Ureter (tissue), 1 donor: ENCODE measurements at places on chromosomes 12 and 14.
A peak's percentile ranks its signal among the peaks of the same experiment; 100 is the strongest.

DNA sequence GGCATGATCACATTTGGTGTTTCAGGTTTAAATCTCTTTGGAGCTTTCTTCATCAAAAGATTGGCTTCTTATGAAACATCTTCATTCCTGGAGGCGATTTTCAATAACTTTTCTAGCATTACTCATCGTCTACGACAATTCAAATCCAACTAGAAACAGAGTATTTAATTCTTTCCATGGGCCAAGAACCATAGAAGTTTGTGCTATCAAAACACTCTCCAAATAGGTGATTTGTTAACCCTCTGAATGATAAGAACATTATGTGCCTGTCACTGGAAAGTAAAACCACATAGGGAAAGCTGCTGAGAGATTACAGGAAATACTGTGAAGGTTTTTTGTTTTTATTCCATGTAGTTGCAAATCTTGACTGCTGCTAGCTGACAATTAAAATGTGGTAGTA is 6.9 kb upstream of the DCN start:
- DNase-seq, result no peak

DNA sequence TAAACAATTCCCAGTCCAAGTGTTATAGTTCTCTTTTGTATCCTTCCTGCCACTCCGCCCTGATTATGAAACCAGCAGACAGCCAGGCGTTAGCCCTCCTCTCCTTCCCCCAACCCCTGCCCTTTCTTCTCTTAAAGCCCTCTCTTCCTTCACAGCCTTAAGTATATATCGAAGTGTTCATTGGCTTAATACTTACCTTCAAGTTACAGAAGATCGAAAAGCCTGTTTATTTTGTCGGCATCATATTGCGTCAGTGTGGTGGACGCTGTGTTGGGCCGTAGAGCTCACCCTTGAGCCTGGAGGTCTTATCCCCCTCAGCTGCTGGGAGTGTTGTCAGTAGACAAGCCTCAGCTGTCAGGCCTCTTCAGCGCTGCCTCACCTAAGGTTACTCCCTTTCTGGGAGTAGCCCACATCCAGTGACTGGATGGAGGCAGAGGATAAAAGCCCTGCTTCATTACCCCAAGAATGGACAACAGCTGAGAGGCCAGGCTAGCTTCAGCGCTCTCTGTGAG is 36.2 kb downstream of the CMAS start:
- DNase-seq, result no peak

GRCh38 chr12:114679942-114680341 is 4.0 kb downstream of the TBX3 start:
- DNase-seq, result no peak

DNA sequence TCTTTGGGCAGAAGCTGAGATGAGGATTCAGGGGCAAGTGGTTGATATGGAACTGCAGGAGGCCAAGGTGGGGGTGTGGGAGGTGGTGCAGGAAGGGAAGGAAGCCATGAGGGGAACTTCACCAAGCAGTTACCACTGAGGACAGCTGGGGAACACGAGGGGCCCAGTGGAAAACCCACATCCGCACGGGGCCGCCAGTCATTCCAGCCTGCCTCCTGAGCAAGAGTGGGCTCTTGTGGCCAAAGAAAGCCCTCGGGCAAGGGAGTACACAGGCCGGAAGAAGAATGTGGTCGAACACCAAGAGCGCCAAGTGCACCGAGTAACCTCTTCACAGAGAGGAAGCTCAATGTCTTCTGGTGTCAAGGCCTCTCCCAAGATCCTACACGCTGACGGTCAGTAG is 252.2 kb upstream of the FOXN3 start:
- DNase-seq, result no peak

DNA sequence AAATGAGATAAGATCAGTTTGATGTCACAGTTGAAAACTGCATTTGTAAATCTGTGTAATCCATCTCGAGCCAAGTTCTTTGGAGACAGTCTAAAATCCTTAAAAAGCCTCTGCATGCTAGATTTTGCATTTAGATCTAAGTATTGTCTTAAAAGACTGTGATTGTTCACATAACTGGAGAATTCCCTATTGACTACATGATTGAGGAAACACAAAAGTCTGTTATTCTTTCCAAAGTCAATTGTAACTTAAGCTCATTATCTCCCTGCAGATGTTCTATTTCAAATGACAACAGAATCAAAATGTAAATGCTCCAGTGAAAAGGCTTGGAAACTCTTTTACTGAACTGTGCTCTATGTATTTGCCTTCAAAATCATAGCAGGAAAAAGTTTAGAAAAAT is 77.8 kb downstream of the MYF5 start:
- DNase-seq, result no peak

DNA sequence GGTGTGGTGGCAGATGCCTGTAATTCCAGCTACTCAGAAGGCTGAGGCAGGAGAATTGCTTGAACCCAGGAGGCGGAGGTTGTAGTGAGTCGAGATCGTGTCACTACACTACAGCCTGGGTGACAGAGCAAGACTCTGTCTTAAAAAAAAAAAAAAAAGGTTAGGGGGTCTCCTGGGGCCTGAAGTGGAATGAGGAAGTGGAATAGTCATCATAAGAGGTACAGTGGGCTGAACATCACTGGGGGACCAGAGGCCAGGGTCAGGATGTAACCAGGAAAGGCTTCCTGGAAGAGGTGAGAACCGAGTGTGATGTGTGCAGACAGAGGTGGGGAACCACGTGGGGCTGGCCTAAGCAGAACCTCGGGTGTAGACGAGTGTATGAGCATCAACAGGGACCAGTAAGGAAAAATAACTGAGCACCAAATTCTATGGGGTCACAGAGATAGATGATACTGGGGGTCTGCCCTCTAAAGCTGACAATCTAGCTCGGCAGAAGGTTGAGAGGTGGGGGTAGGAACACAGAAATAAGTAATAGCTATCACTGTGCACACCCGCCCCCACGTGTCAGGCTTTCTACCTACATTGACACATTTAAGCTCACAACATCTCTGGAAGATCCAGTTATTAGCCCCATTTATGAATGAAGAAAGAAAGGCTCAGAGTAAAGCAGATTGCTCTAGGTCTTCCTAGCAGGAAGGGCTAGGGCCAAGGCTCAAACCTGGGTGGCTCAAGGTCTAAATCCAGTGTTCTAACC is 5.0 kb upstream of the COX6A1 start:
- no peak for DNase-seq

- DNase-seq, result peak; percentile 64
These were observed 37.0 kb upstream of the NT5DC3 start for GRCh38 chr12:103877934-103878510.

- DNase-seq, result no peak
These were observed 7.4 kb downstream of the PRKCH start for GRCh38 chr14:61328626-61329262.

GRCh38 chr12:55673638-55674037 is 34.1 kb downstream of the ITGA7 start:
- no peak for DNase-seq

DNA sequence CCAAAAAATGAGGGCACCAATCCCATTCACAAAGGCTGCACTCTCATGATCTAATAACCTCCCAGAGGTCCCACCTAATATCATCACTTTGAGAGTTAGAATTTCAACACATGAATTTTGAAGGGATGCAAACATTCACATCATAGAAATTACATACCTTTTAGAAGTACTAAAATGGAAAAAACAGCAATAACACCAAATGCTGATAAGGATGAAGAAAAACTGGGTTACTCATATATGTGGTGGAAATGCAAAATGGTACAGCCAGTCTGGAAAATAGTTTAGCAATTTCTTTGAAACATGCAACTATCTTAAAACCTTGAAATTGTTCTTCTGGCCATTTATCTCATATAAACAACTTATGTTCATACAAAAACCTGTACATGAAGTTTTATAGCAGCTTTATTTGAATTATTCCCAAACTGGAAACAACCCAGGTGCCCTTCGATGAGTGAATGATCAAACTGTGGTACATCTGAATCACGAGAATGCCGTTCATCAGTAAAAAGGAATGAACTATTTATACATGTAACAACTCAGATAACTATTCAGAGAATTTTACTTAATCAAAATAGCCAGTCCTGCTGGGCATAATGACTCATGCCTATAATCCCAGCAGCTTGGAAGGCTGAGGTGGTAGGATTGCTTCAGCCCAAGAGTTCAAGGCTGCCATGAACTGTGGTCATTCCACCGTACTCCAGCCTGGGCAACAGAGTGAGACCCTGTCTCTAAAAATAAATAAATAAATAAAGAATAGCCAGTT is 109.4 kb upstream of the SSTR1 start:
- no peak for DNase-seq

DNA sequence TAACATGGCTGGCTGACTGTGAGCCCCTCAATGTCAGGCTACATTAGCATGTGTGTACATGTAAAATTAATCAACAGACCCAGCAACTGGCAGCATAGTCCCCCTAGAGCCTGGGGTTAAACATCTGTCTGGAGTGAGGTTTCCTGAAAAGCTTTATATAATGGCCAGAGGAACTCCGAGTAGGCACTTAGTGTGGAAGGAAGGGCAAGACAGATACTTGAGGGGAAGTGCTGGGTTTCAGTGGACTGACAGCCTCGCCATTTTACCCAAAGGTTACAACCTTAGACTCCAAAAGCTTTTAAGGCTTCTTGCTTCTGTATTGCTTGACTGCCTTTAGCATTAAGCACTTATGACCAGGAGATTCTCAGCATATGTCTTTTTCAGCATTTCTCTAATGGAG is 430.8 kb downstream of the FLRT2 start:
- no peak for DNase-seq

- DNase-seq, result no peak
These were observed 47.6 kb downstream of the TRAF3 start for GRCh38 chr14:102824832-102825231.

- peak; percentile 64 for DNase-seq
These were observed 841 bp downstream of the CALM1 start for GRCh38 chr14:90397425-90398314.

DNA sequence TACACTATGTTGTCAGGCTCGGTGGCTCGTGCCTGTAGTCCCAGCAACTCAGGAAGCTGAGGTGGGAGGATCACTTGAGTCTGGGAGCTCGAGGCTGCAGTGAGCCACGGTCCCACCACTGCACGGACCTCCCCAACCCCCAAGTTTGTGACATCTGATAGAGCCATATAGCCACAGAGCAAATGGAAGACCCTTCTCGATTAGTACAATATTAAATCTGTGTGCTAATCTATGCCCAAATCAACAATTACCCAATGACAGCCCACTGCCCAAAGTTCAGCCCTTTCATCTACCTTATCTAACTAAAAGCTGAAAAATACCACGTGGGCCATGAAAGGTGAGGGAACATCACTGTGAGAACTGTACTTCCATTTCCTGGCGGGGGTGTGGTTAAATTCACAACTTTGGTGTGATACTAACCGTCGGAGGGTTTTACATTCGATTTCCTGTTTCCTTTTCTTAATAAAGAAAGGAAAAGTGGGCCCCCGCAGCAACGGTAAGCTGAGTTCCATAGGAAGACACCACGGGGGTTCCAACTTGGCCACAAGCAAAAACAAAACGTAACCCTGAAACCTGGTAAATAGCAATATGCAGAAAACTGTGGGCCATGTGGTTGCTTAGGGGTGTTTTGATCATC is 31.2 kb upstream of the FOS start:
- DNase-seq, result no peak

- DNase-seq, result no peak
These were observed 3.1 kb downstream of the RDH16 start for GRCh38 chr12:56954057-56954957.

DNA sequence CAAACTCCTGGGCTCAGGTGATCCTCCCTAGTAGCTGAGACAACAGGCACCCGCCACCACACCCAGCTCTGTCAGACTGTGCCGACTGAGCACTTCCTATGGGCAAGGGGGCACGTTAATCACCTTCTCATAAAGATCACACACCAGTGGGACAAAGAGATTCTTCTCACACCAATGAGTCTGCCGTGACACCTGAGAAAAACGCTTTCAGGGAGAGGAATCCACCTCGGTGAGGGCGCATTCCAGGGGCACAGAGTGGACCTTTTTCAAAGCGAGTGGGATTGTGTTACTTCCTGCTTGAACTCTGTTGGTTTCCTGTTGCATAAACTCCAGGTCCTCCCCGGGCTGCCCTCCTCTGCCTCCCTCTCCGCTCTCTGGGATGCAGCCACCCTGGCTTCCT is 17.5 kb upstream of the SCARB1 start:
- no peak for DNase-seq

DNA sequence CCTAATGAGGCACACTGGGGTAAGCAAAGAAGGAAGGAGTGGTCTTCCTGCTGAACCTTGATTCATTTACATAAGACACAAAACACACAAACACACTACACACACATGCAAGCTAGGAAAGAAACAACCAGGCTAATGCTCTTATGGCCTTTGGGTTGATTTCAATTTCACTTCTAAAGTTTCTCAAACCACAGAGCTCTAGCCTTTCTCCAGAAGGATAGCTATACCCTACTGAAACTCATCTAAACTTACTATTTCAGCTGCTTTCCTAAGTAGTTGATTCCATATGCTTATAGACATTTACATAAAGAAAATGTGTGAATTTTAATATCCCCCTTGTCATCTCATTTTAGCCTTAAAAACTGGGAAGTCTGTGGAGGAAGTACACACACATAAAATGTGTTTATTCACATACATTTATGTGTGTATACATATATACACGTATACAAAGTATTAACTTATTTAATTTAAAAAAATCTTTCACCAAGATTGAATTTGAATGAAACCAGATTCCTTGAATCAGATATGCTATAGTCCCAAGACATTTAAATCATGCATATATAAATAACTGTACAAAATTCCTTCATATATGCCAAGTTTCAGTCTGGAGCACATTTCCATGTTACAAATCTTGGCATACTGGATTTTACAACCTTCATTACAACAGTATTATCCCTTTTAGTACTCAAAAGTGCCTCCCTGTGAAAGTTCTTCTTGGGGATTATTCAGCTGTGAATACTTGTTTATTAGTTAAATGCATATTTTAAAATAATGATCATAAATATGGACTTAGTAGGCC is 231.8 kb upstream of the NPAS3 start:
- no peak for DNase-seq

DNA sequence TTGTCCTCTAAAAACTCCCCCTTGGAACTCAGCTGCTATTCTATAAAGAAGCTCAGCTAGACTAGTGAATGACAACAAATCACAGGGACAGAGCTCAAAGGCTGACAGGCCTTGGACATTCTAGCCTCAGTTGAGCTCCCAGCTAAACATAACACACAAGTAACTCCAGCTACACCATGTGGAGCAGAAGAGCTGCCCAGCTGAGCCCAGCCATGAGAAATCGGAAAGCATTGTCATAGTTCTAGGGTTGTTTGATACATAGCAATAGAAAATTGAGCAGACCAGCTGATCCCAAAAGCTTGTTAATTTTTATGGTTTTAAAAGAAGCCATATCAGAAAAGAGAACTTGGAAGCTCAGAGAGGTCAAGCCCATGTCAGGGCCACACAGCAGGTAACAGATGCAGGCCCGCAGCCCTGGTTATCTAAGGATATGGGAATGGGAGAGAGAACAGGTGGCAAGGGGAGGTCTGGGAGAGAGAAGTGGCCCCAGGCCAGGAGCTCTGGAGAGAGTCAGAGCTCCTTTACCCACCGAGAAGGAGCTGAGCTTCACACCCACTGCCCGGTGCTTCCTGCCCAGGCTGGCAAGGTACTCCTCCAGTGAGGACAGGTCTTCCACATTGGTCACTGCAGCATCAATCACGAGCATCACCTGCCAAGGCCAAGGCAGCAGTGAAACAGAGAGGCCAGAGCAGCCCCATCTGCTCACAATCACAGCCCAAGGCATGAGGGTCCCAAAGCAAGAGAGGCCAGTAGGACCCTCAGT is 2.9 kb downstream of the NGB start:
- no peak for DNase-seq
